ENCODE measurements at places on chromosomes 11 and 22.
A peak's percentile ranks its signal among the peaks of the same experiment; 100 is the strongest.

- no peak for DNase-seq
Measured at GRCh38 chr11:67422891-67423290, 5.4 kb upstream of the RPS6KB2 start.

DNA sequence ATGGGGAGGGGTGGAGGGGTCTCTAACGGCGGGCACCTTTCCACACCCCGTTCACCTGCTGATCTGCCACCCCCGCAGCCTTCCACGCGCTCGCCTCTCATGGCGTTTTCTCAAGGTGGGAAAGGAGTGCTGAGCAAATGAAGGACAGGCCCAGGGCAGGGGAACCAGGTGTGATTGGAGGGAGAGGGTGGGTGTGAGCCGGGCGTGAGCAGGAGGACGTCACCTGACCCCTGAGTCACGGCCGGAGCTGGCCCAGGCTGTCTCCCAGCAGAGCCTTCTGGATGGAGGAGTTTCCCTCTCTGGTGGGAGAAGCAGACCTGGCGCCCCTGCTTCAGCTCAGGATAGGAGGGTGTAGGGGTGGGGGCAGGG lies 14.0 kb upstream of the ARHGAP8 start:
- DNase-seq = no peak

GRCh38 chr11:72012897-72013721 lies 14.4 kb downstream of the IL18BP start:
- DNase-seq = no peak

DNA sequence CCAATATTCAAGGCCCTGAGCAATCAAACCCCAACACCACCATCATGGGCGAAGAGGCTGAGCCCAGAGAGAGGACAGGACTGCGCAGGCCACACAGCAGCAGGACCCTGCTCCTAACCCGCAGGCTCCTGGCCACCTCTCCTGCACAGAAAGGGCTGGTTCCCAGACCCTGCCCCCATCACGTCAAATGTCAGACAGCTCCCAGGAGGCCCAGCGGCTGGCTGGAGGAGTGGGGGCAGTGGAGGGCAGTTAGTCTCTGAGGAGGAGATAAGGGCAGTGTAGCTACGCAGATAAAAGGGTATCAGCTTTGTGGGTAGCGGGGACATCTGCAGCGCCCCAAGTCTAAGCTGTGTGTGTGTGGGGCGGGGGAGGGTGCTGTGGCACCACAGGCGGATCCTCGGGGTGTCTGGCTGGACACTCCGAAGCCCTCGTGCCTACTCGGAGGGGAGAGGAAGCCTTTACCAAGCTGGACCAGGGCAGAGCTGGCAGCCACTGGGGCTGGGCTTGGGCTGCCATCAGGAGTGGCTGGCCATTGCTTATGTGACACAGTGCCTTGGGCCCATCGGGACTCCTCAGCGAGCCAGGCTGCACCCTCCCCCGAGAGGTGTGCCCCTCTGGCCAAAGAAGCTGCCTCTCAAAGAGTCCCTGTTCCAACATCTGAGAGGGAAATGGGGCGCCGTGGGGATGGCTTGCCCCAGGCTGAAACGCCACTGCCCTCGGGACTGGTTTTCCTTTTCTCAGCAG lies 21.5 kb downstream of the FADS3 start:
- peak; percentile 14 for DNase-seq

DNA sequence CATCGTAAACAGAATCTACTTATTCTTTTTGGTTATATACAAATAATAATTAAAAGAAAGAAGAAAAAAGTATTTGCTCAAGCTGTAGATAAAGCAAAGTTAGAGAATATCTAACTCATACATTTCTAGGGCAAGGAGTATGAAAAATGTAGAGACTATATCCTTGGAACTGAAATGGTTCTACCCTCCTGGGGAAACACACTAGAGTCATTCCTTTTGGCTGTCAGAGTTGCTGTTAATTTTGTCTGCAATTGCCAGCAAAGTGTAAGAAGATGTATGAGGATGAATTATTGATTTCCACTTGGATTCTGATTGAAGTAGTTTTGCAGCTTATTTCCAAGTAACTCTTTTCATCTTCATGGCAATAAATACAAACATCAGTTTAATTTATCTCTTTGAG lies 69.1 kb downstream of the SLC17A6 start:
- DNase-seq = no peak

DNA sequence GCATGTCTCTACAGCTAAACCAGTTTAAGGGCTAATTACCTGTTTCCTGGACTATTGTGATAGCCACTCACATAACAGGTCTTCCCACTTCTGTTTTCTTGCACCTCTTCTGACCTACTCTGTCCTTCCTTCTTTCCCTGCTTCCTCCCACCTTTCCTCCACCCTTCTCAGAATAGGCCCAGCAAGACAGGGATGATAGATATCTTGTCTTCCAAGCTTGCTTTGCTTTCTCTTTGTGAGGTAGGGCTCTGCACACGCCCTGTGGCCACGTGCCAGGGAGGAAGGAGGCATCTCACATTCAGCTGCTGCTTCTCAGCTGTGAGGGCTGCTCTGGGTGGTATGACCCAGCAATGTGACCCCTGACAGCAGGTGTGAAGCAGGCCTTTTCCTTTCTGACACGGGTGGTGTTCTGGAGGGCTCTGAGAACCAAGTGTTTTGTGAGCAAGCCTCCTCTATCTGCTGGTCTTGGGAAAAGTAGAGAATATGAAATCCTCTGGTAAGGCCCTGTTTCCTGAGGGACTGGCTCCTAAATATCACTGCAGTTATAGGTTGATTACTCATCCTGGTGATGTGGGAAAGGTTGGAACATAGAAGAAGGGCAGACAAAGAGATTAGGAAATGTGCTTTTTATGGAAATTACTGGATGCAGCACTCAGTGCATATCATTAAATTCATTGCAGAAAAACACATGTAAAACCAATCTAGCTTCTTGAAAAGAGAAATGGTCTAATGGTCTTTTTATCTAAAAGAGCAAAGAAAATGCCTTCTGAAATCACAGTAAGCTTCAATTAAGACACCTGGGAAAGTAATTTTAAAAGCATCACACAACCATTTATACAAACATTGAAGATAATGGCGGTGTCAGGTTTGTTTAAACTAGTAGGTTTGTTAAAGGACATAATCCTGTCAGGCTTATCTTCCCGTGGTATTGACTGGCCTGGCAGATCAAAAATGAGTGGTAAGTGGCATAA lies 8.5 kb downstream of the AMOTL1 start:
- peak; percentile 37 for DNase-seq

Measured in common myeloid progenitor, CD34-positive (primary cell).